Germinal center (tissue), 1 donor: ENCODE measurements at places on chromosomes 16 and 17.

DNA sequence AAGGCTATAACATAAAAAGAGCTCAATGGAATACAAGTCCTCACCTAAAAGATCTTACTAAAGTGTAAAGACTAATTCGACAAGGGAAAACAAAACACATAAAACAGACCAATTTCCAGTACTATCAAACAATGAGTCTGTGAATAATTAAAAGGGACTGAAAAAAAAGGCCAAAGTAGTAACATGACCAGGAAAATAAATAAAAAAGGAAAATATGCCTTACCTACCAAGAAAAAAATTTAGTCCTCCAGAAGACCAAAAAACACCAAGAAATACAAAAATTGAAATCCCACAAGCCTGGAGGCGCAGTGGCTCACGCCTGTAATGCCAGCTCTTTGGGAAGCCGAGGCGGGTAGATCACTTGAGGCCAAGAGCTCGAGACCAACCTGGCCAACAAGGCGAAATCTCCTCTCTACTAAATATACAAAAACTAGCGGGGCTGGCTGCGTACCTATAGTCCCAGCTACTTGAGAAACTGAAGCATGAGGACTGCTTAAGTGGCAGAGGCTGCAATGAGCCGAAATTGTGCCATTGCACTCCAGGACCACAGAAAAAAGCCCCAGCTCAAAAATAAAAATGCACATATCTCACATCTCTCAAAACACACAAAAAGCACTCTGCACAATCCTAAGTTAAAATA is 60.8 kb downstream of the TEX14 start:
- DNase-seq: no peak

GRCh38 chr17:15480204-15480603 is 12.8 kb upstream of the CDRT4 start:
- no peak for DNase-seq

- no peak for DNase-seq
These were observed 13.5 kb upstream of the MTMR4 start for GRCh38 chr17:58527949-58528348.

GRCh38 chr17:909642-910323 is 69.8 kb downstream of the NXN start:
- DNase-seq: no peak

GRCh38 chr17:75590314-75590761 is 2.7 kb downstream of the MYO15B start:
- DNase-seq: no peak

- no peak for DNase-seq
These were observed 5.5 kb downstream of the CCL17 start for GRCh38 chr16:57409870-57410587.

GRCh38 chr17:51238255-51238887 is 21.5 kb downstream of the MBTD1 start:
- DNase-seq: peak; percentile 35
